GM20000 (cell line): ENCODE measurements at places on chromosomes 6 and 20.

- DNase-seq = no peak
Measured at GRCh38 chr20:54231036-54231435, 23.1 kb downstream of the PFDN4 start.

DNA sequence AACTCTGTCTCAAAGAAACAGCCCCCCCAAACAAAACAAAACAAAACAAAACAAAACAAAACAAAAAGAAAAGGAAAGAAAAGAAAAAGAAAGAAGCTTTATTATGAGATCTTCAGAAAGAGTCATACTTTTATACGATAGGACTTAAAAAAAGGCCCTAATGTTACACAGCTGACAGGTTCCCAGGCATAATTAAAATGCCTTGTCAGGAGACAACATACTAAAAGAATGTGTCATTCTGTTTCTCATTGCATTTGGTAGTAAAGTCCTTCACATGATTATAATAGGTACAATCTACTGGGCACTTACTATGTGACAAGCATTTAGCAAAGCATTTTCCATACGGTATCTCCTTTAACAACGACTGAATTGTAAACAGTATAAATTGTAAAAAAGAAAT is 36.4 kb upstream of the RPN2 start:
- DNase-seq = no peak

GRCh38 chr6:3456395-3456897 is 404 bp downstream of the SLC22A23 start:
- DNase-seq = no peak

- no peak for DNase-seq
Measured at GRCh38 chr20:37243937-37244571, 17.6 kb downstream of the GHRH start.

DNA sequence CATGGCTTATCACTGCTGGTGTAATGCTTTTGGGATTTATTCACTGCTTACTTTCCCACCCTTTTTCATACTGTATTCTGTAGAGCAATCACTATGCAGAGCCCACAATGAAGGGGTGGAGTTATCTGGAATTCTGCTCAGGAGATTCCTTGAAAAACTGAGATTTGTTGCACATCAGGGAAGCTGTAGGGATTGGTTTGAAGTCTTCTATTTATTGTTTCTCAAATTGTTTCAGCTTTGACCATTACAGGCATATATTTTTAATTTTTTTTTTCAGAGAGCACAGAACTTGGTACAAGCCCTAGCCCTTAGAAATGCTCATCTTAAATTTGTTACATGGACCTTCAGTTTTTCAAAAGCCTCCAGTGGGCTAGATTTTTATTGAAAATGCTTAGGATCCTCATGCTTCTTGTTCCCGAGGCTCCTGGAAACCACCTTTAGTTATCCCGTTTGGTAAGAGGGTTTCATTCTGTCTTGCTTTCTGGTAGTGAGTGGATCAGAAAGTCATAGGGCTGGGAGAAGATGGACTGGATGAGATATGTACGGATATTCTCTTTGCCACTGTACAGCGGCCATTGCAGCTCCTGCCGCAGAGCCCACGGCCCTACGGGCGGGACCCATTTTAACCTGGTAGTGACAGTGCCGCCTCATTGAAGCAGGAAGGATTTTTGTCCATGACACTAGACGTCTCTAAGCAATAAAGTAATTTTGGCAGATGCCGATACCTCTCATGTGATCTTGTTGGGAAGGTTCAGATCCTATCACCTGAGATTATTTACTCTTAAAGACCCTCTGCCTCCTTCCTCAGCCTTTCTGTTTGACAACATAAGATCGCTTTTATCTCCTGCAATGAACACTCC is 45.3 kb upstream of the ZNF184 start:
- no peak for DNase-seq

DNA sequence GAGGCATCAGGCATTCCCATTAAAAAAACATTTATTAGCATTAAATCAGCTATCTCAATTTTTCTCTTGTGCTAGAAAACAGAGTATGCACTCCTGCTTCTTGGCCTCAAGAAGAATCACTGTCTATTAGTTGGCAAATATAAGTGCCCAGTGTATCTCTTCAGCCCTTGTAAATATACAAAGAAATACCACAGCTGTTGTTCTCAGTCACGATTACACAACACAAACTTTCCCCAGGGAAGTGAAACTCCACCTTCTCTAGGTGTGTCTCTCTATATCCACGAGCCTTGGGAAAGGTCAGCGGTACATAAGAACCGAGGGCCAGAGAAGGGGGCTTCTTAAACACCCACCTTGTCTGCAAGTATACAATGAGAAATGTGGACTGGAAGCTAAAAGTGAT is 194.7 kb downstream of the PKHD1 start:
- no peak for DNase-seq

DNA sequence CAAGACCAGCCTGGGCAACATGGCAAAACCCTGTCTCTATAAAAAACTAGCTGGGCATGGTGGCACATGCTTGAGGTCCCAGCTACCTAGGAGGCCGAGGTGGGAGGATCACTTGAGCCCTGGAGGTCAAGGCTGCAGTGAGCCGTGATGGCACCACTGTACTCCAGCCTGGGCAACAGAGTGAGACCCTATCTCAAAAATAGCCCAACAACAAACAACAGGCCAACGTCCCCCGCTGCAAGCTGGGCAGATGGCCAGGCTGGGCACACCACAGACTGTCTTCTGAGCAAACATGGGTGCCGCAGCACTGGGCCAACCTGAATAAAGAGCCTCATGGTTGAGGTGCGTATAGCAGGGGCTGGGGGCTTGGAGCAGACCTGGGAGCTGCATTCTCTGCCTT is 46.6 kb upstream of the SRF start:
- no peak for DNase-seq
